ENCODE measurements at places on chromosomes 5 and 9. TPM values are rescaled to one million over a fixed set of nuclear protein-coding genes. Genes with fewer than 3 reads are reported as not detected.

Gene TMOD1
- total RNA-seq: 0.97 TPM

Gene CD74
- total RNA-seq: 445 TPM

Gene NSMF
- 57.6 TPM for total RNA-seq

Gene LTC4S
- total RNA-seq: 0.62 TPM

Gene FBLL1
- not detected for total RNA-seq

Gene HMCN2
- not detected for total RNA-seq

Gene NR4A3
- total RNA-seq: 169 TPM

Gene ENHO
- not detected for total RNA-seq

Gene LRRC19
- not detected for total RNA-seq

Gene PCDHGA12
- 0.11 TPM for total RNA-seq

Gene GPR21
- 1.0 TPM for total RNA-seq

Gene IFNA2
- total RNA-seq: not detected

Gene MAMDC4
- total RNA-seq: 19.0 TPM

Gene OR1J2
- total RNA-seq: not detected

Measured in activated T-helper 2 cell treated with anti-CD3 and anti-CD28 coated beads, Interferon-gamma antibody, Interleukin-2, Interleukin-4, amounts not matched to agents 10 μg/mL and 5 μg/mL and 100 μg/mL, durations not matched to agents 14 hours and 24 hours and 36 hours (primary cell).